ENCODE measurements at places on chromosomes 2 and 18. TPM values are rescaled to one million over a fixed set of nuclear protein-coding genes. Genes with fewer than 3 reads are reported as not detected.

DNA sequence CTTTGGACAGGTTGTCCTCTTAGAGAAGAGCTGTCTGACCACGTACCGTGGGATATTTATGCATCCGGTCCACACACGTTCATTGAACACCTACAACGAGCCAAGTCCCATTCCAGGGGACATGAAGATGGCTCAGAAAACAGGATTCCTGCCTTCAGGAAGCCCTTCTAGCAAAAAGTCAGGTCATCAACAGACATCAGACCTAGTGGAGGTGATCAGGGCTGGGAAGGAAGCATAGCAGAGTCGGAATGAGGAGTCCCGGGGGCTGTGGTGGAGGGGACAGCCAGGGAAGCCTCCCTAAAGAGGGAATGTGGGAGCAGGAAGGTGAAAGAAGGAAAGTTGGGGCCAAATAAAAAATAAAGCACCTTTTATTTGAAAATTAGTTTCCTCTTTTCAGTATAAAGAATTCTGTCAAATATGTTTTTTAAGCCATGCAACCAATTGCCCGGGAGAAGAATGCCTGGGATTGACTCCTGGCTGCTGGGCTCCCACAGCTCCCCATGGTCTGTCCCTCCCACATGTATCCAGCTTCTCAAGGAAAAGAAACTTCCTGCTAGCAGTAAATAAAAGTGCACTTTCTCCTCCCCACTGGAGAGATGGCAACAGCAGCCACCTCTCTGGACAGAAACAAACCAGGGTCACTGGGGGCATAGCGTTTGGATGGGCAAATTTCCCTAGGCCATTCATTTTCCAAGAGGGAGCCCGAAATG is 144.8 kb downstream of the SMAD7 start:
- DNase-seq: no peak

The CHRNA1 gene
- not detected for total RNA-seq

DNA sequence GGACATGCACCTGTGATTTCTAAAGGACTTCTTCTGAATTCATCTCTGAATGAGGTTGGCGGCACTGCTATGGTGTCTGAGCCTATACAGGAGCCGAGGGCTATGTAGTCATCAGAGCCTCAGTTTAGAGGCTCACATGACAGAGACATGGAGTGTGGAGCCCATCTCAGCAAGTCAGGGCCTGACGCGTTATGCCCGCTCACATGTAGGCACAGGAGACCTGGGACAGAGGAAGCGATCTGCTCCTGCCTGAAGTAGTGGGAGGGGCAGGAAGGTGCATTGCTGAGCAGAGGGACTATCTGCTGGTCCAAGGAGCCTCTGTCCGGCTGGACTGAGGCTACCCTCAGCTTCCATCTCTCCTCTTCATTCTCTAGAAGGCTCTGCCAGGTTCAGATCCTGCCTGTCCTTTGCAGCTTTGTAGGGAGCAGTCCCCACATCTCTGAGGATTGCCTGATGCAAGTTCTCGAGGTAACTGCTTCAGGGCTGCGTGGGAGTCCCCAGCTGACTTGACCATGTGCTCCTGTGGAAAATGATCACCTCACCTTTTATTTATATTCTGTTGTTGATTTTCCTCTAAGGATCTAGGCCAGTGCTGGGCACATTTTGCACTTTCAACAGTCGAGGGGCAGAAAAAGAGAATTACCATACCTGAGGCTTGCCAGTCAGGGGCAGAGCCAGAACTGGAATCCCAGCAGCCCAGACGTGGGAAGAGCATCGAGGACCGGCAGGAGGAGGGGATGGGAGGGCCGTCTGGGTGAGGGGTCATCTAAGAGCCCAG is 16.6 kb downstream of the KLHL29 start:
- DNase-seq: no peak

The COL3A1 gene
- total RNA-seq: 0.53 TPM

DNA sequence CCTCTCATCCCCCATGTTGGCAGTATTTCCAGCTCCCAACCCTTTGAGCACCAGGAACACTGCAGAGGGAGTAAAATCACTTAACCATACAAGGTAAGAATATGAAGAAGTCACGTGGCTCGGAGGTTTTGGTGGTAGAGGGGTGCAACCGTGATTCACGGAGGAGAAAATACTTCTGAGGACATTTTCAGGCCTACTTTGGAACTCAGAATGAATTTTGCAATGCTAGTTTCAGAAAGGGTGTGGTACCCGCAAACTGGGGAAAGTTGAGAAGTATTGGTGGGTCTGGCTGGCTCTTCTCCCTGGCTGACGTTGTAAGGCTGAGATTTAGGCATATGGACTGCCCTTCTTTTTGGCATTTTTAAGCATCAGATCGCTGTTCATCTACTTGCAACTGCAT is 442 bp downstream of the SERPINB5 start:
- no peak for DNase-seq

DNA sequence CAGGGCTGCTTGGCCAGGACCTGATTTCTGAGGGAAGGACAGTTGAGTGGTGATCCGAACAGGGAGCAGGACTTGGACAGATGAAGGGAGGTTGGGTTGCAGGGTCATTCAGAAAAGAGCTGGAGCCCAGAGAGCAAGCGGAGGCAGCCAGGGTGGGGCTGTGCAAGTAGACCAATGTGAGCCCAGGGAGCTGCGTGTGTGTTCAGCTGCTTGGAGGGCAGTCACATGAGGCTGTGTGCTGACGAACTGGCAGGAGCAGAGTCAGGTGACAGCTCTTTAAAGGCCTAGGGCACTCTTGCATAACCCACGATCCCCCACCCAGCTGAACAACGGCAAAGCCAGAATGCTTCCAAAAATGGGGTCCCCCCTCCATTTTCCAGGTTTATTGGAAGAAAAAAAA is 4.6 kb upstream of the MLPH start:
- peak; percentile 97 for DNase-seq

The CRACDL gene
- 1.0 TPM for total RNA-seq

DNA sequence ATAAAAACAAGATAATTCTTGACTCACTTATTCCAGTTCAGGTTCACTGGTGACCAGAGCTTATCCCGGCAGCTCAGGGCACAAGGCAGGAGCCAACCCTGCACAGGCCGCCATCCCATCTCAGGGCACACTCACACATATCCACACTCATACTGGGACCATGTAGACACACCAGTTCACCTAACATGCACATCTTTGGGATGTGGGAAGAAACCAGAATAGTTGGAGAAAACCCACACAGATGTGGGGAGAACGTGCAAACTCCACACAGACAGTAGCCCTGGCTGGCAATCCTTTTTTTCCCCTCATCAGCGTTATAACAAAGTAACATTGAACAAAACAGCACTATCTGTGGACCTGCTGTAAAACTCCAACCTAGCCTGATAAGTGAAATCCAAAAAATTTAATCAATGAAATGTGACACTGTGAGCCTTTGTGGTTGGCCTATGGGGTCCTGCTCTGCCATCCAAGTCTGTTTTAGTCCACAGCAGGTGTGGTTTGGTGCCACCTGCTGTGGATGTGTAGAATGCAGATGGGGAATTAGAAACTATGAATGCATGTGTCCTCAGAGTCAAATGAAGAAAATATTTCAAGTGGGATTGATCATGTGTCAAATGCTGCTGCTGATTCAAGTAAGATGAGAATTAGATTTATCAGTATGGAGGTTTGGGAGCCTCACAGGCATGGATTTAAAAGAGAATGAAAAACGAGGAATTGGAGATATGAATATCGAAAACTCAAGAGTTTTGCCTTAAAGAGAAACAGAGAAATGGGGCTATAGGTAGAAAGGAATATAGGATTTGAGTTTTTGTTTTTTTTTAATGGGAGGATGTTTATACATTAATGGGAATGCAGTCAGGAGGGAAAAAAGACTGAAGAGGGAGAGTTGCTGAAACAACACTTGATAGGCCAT is 47.0 kb downstream of the UGP2 start:
- DNase-seq: peak; percentile 74

GRCh38 chr18:74407888-74408287 is 49.2 kb downstream of the DIPK1C start:
- no peak for DNase-seq

- peak; percentile 68 for DNase-seq
Observed at GRCh38 chr18:47422524-47422923, 171.1 kb upstream of the SKOR2 start.

DNA sequence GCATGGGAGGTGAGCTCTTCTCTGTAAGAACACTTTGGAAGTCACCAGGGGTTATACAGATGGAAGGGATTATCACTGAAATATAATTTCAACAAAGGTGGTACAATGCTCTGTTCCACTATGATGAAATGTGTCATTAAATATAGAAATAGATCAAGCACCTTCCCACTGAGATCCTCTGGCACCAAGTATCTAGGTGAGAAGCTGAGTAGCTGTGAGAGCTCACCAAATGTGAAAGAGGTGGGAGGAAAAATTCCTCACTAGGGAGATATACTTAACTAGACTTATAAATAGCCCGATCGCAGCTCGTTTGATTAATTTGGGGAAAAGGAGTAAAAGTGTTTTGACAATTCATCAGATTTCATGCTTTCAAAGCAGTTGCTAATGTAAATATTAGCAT is 247.6 kb downstream of the SMAD2 start:
- DNase-seq: no peak

DNA sequence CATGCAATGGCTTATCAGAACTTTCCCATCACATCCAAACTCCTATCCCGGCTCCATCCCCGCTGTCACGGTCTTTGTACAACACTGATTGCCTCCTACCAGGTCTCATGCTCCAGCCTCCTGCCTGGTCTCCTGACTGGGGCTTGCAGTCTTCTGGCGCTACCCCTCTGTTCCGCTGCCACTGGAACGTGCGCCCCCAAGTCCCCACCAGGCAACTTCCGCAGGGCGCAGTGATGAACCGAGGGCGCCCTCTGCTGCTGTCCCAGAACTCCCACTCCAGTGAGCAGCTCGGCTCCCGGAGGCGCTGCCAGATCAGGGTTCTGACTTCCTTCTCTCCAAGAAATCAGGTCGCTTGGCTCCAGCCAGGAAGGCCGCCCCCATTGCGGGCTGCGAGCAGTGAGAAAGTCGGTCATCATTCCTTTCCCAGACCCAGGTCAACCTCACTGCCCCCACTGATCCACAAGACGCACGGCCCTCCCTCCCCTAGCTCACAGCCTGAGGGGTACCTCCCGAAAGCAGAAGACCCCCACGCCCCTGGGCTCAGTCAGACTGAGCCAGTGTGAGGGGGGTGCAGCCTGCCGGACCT is 43.9 kb upstream of the RAB11FIP5 start:
- DNase-seq: peak; percentile 77

DNA sequence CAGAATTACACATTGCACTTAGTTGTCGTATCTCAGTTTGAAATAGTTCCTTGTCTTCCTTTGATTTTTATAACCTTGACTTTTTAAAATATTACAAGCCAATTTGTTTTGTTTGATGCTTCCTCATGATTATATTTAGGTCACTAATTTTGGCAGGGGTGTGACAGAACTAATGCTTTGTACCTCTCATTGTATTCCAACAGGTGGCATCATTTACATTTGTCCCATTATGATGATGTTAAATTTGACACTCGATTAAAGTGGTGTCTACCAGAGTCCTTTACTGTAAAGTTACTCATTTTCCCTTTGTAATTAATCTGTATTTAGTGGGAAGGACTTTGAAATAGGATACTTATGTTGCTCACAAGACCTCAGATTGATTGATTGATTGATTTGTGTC is 21.5 kb upstream of the MFSD2B start:
- peak; percentile 31 for DNase-seq

- DNase-seq: no peak
Observed at GRCh38 chr2:33222309-33222708, 254.1 kb upstream of the RASGRP3 start.

The PROKR1 gene
- total RNA-seq: 6.9 TPM

The CAPN14 gene
- total RNA-seq: 0.24 TPM

GRCh38 chr2:14602309-14602708 is 30.2 kb upstream of the LRATD1 start:
- DNase-seq: no peak

DNA sequence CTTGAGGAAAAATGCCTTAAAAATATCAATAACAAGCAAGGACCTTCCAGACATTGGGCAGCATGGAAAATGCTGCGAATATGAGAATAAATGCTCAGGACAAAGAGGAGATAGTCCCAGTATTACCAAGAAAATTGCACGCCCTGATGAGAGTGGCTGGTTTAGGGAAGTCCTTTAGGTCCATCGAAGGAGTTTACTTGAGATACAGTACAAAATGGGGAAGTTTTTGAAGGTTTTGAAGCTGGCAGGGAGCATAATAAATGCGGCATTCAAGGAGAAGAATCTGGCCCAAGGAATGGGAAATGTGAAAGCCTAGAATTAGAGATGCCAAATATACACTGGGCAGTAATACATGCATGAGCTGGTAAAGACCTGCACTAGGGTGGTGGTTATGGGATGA is 90.2 kb upstream of the SPATS2L start:
- DNase-seq: no peak

GRCh38 chr2:226953826-226954225 is 118.0 kb downstream of the RHBDD1 start:
- DNase-seq: no peak

DNA sequence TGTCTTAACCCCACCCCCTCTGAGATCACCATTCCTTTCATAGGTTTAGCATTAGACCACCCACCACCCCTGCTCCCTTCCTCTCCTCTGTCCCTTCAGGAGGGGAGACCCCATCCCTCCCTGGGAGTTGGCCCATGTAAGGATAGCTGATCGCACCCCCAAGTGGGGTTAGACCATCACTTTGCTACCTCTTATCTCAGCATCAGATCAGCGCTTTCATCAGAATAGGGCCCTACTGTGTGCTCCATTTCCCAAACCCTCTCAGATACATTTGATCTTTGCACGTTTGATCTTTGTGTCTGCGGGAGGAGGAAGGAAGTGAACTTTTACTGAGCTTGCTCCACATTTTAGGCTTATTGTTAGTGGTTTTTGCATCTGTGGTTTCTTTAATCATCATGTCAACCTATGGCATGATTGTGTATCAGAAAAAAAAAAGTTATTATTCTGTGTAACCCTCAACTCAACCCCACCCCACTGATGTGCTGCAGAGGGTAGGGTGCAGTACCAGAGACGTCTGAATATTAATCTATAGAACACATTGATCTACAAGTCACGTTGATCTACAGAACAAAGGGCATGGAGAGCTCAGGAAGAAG is 81.2 kb downstream of the PDCL3 start:
- DNase-seq: no peak

The DTYMK gene
- total RNA-seq: 60.8 TPM

GRCh38 chr2:72887032-72887739 is at the start of gene SPR:
TSS of gene SPR (plus strand) at chr2:72887408. CDS start at chr2:72887433, 25 bp downstream.
- peak; percentile 84 for DNase-seq

DNA sequence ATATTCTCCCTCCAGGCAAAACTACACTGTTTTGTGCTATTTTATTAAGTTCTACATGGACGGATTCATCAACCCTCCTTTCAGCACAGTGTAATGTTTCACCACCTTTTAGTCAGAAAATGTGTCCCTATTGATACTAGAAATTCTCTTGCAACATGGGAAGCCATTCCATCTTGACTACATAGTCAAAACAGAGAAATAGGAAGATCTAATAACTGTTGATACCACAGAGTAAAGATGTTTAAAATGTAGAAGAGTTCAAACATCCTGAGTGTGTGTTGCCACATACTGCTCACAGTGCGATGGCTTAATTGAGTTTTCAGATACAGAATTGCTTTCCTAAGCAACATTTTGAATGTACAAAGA is 492.2 kb upstream of the RAB12 start:
- DNase-seq: no peak

- no peak for DNase-seq
Observed at GRCh38 chr2:44768438-44769236, 172.9 kb upstream of the SIX3 start.

The ANKRD30B gene
- total RNA-seq: 7.3 TPM
